ENCODE measurements at places on chromosomes 11 and 22. TPM values are rescaled to one million over a fixed set of nuclear protein-coding genes. Genes with fewer than 3 reads are reported as not detected.

- DNase-seq = no peak
These were observed 12.0 kb downstream of the ARHGAP8 start for GRCh38 chr22:44764373-44764772.

GRCh38 chr22:32528984-32529982 is 54.7 kb downstream of the FBXO7 start:
- peak; percentile 69 for DNase-seq

- no peak for DNase-seq
These were observed 1.0 kb upstream of the GLB1L2 start for GRCh38 chr11:134330611-134331353.

DNA sequence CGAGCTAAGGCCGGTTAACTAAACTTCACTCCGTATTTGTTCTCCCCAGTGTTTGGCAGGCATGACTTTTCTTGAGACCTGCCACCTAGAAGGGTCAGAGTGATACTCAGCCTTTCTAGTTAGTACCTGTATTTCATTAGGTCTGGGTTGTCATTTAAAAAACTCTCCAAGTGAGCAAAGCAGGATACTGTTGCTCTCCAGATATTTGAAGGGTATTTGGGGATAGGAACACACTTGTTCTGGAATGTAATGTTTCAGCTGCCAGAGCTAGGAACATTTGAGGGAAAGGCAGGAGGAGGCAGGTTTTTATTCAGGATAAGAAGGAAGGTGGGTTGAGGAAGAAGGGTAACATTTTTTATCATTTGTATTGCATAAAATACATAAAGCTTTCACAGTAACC is 140.1 kb downstream of the TRIM44 start:
- DNase-seq = no peak

DNA sequence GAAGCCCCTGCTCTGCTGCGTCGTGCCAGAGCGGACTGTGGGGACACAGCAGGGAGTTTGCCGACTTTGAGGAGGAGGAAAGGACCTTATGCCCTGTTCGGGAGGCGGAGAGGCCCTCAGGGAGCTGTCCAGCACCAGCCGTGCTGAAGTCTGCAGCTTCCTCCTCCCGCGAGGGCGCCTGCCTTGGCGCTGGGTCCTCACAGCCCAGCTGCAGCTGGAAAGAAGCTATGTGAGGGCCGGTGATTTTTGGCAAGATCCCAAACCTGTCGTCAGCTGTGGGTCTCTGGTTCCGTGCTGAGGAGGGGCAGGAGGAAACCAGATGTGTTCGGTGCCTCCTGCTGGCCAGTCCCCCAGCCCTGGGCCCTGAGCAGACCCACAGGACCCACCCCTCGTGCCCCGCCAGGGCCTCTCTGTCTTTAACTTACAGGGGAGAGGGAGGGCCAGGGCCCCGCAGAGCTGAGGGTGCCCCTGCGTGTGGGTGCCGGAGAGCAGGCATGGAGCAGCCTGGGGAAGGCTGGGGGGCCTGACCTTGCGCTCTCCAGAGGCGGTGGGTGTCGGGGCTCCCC is 12.0 kb downstream of the BRSK2 start:
- peak; percentile 42 for DNase-seq

KCNE3 gene
- polyA plus RNA-seq = not detected

GRCh38 chr11:120964857-120965256 is 59.0 kb upstream of the TBCEL start:
- no peak for DNase-seq

- DNase-seq = no peak
These were observed 7.9 kb downstream of the C2CD3 start for GRCh38 chr11:74162681-74163467.

DNA sequence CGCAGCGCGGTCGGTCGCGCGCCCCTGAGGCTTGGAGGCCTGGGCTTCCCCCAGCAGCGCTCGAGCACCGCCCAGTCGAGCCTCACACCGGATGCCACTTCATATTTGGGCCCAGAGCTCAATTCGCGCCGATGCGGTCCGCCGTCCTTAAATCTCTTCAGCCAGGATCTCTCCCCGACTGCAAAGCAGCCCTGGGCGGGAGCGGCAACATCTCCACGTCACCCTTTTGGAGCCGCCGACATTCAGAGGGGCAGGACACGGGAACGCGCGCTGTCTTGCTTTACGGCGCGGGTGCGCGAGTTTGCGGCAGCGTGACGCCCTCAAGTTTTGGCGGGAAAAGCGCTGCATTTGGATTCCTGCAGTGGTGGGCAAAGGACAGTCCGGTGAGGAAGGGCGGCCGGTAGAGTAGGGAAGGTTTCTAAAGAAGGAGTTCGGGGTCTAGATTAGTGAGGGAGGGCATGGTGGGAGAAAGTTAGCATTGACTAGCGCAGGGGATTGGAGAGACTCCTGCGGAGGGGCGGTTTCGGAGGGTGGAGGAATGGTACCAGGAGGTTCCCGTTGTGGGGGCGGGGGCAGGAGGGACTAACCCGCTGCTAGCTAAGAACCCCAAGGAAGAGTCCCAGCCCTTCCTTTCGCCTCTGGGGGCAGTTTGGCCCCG is 796 bp downstream of the CHEK1 start:
- peak; percentile 91 for DNase-seq

GRCh38 chr11:90407350-90407749 is 184.5 kb upstream of the CHORDC1 start:
- no peak for DNase-seq

- no peak for DNase-seq
These were observed 495 bp upstream of the PKNOX2 start for GRCh38 chr11:125164091-125164421.

DNA sequence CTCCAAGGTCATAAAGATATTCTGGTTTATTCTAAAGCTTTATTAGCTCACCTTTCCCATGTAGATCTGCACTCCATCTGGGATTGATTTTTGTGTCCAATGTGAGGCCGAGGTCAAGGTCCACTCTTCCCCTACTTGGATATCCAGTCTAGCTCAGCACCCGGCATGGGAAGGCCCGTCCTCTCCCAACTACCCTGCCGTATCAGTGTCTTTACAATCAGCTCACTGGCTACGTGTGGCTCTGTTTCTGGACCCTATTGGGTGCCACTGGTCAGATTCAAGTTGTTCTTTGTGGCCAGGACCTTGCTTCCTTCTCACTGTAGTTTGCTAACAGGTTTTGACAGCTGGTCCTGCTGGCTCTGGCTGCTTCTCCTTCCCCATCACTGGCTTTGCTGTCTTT is 30.9 kb downstream of the KCNQ1OT1 start:
- DNase-seq = no peak

DNA sequence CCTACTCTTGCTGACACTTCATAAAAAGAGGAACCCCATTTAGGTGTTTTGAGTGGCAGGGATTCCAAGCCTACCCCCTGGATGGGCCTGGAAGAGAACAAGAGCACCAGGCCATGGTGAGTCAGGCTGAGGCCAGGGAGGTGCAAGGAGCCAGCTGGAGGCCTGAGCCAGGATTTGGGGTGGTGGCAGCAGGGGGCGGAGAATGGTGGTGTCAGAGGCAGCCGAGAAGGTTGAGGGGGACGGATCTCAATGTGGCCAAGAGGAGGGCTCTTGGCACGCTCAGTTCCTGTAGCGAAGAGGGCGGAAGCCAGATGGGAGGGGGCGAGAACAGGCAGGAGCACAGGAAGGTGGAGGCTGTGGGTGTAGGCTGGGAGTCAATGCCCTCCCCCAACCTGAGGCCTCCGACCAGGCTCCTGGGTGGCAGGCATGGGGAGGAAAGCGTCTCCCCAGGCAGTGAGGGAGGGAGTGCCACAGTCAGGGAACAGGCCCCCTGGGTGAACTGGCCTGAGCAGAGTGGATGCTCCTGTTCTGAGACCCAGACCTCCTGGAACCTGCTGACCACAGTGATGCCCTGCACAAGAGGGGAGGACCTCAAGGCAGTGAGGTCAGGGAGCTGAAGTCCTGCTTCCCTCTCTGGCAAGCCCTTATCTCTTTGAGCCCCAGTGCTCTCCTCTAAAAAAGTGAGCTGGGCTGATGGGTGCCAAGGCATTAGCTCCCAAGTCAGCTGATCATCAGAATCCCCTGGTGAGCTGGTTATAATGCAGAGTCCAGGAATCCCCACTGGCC is 13.9 kb downstream of the RTN4RL2 start:
- no peak for DNase-seq

DNA sequence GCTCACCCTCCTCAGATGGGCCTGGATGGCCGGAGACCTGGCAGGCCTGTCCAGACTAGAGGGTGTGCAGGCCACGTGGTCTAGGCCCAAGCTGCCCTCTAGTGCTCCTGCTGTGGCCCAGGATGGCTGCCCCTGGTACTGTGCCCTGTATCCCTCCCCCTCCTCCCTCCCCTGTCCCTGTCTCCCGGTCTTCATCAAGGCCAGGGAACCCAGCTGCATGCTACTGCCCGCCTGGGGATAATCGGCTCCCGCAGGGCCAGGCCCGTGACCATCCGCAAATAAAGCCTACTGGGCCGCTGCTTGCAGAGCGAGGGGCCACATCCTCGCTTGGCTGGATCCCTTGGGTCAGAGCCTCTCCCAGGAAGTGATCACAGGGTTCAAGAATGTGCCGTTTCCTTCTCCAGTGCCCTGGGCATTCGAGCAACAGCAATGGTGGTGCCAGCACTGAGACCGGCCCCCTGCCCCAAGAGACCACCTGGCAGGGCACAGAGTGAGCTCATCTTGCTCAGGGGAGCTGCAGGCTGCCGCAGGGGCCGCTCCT is 51.1 kb downstream of the WNT7B start:
- DNase-seq = no peak

GRCh38 chr22:27829620-27830019 is 28.1 kb upstream of the MN1 start:
- DNase-seq = no peak

DNA sequence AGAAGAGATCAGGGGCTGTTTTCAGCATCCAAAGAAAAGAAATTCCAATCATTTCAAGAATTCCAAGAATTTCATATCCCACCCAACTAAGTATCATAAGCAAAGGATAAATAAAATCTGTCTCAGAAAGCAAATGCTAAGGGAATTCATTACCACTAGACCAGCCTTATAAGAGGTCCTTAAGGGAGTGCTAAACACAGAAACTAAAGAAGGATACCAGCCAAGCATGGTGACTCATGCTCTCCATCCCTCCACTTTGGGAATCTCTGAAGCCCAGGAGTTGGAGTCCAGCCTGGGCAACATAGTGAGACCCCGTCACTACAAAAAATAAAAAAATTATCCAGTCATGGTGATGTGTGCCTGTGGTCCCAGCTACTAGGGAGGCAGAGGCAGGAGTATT is 17.8 kb downstream of the FADD start:
- DNase-seq = no peak

GRCh38 chr11:129950101-129951091 is 52.2 kb downstream of the PRDM10 start:
- DNase-seq = no peak

AIP gene
- 234 TPM for polyA plus RNA-seq

DNA sequence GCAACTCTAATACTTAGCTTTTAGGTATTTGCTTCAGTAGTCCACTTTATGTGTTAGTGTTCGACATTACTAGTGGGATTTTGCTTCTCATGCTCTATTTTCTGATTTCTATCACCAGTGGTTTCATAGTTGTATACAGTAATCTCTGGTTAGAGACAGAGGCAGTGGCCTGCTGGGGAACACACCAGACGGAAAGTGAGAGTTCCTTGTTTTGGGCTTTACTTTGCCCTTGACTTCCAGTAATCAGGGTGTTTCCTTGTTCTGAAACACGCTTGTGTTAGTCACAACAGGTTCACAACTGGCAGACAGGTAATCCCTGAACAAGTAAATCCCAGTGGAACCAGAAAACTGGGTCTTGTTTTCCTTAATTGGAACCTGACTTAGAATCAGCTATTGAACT is 56.0 kb downstream of the PACS1 start:
- no peak for DNase-seq

DNA sequence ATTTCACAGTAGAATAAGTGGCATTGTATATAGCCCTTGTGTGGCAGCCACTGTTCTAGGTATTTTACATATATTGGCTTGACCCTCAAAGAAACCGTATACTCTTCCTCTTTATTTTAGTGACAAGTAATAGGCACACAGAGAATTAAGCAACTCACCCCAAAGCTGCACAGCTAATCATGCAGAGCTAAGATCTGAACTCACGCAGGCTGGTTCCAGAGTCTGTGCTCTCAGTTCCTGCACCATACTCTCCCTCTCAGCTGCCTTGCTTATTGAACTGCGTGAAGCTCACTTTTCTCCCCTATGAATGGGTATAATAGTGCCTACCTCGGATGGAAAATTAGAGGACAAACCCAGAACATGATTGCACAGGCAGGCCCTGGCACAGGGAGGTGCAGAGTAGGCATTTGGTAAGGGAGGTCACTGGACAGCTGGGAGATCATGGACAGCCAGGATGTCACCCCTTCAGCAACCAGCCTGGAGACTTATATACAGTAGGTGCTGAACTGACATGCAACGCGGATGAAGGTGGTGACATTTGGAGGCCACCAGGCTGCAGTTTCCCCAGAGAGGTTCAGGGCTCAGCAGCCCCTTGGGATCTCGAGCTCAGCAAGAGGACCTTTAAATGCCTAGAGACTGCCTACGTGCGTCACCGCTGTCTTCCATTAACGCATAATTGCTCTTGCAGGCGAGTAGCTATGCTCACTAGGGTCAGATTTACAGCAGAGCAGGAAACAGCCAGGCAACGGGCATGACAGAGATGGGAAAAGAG is 78.4 kb upstream of the TP53I11 start:
- DNase-seq = no peak

GRCh38 chr11:111260811-111261210 is 15.3 kb downstream of the POU2AF2 start:
- DNase-seq = no peak

DNA sequence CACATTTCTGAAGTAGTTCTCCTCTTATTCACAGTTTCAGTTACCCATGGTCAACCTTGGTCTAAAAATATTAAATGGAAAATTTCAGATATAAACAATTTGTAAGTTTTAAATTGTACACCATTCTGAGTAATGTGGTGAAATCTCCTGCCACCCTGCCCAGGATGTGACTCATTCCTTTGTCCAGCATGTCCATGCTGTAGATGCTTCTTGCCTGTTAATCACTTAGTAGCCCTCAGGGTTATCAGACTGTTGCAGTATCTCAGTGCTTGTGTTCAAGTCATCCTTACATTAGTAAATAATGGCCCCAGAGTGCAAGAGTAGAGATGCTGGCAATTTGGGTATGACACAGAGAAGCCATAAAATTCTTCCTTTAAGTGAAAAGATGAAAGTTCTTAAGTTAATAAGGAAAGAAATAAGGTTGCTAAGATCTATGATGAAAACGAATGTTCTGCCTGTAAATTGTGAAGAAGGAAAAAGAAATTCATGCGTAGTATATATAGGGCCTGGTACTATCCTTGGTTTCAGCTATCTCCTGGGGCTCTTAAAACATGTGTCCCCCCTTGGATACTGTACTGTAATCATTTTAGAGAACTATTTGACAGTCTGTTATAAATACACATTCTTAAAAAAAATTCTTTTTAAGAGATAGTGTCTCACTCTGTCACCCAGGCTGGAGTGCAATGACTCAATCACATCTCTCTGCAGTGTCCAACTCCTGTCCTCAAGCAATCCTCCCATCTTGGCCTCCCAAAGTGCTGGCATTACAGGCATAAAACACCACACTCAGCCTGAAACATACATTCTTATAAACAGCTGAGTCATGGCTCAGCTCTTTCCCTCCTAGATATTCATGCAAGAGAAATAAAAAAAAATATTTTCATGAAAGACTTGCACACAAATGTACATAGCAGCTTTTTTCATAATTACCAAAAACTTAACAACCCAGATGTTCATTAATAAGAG is 31.3 kb downstream of the MTNR1B start:
- no peak for DNase-seq

GRCh38 chr11:65744026-65744698 is 23.6 kb upstream of the RNASEH2C start:
- DNase-seq = no peak
